ENCODE measurements at places on chromosomes 16 and 17.

GRCh38 chr16:86914876-86915717, 336.7 kb downstream of the FOXL1 start:
- DNase-seq: no peak

DNA sequence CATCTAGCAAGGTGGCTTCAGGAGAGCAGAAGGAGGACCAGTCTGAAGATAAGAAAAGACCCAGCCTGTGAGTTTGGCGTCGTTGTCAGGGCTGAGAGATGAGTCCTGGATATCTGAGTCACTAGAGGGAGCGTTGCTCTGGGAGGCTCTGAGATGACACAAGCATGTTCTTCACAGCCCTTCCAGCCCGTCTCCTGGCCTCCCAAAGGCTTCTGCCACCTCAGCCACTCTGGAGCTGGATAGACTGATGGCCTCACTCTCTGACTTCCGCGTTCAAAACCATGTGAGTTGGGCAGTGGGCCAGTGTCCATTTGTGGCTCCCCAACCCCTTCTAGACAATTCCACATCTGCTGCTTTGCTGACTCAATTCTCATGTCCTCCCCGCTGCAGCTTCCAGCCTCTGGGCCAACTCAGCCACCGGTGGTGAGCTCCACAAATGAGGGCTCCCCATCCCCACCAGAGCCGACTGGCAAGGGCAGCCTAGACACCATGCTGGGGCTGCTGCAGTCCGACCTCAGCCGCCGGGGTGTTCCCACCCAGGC, 2.3 kb downstream of the TGFB1I1 start:
- DNase-seq: no peak

DNA sequence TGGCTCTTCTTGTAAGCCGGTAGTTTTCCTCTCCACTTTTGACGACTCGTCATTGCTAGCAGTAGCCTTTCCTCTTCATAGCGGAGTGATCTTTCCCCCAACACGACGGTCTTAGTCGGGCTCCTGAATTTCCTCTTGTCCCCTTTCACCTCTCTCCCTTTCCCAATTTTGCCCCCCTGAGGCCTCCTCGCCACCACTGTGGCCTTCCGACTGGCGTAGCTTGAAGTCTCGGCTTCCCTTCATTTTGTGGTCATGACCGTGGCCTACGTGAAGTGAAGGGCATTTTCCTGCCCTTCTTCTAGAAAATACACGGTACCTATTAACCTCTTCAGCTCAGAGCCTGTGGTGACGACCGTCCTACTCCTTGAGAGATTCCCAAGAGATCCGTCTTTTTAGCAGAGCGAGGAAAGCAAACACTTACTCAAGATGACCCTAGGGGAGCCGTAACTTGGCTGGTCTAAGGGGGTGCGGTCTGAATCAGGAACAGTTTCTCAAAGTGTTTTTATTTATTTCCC, 787 bp downstream of the PRKAR1A start:
- no peak for DNase-seq

GRCh38 chr16:9311303-9311954, 220.0 kb downstream of the HAPSTR1 start:
- DNase-seq: no peak

GRCh38 chr17:39794249-39794970, 56.7 kb downstream of the GRB7 start:
- DNase-seq: no peak

DNA sequence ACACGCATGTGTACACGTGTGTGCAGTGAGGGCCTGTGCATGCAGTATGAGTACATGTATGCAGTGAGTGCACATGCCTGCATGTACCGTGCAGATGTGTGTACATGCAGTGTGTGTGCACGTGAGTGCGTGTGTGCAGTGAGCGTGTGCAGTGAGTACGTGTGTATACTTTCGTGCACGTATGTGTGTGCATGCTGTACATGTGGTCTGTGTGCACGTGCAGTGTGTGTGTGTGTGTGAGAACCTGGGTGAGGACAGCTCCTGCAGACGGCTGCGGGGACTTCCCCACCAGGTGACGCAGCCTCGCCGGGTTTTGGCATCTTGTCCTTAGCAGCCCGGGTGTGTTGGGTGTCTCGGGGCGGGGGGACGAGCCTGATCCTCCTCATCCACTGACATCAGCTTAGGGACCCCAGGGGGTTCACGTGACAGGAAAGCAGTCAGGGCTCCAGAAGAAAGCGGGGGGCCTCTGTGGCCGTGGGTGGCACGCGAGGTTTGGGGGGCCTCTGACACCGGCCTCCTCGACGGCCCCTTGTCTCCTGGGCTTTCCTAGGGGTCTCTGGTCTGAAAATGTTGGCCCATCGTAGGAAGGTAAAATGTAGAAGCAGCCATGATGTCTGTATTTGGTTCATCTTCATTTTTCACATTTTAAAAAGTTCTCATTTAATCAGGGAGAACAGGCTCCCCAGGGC, 119.6 kb upstream of the ZNF750 start:
- DNase-seq: no peak

DNA sequence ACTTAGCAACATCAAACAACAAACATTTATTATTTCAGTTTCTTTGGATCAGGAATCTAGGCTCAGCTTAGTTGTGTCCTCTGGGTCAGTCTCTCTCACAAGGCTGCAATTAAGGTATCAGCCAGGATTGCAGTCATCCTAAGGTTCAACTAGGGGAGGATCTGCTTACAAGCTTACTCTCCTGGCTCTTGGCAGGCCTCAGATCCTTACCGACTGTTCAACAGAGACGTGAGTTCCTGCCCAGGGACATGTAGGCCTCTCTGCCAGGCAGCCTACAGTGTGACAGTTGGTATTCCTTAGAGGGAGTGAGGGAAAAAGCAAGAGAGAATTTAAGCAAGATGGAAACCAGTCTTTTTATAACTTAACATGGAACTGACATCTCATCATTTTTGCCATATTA, 294.0 kb downstream of the ZFHX3 start:
- no peak for DNase-seq

DNA sequence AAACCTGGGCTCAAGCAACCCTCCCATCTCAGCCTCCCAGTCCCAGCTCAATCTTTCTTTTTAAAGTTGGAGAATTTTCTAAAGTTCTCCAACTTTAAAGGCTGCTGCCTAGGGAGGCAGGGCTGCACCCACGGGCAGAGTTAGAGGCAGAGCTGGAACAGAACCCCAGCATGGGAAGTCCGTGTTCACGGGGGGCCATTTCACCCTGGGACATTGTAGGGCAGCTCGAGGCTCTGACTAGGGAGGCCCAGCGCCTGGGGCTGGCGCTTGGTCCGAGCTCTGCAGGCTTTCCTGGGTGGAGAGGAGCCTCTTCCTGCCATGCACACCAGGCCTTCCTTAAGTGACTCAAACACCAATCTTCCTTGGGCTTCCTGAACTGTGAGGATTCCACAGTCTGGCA, 70.2 kb downstream of the CYLD start:
- DNase-seq: no peak

GRCh38 chr16:23930791-23931190, 95.0 kb downstream of the PRKCB start:
- DNase-seq: no peak

DNA sequence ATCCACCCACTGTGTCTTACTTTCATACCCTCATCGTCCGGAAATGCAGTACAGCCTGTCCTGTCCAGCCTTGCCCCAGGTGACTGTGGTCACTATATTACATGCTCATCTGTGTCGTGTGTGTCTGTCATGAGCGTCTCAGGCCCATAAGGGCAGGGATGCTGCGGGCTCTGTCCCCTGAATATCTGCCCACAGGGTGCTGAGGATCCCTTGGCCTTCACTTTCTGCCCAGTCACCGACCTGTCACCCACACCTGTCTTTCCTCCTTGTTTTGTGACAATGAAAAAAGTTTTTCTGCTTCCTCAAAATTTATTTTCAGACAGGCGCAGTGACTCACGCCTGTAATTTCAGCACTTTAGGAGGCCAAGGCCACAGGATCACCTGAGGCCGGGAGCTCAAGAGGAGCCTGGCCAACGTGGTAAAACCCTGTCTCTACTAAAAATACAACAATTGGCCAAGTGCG, 1.4 kb upstream of the CTRB1 start:
- no peak for DNase-seq

DNA sequence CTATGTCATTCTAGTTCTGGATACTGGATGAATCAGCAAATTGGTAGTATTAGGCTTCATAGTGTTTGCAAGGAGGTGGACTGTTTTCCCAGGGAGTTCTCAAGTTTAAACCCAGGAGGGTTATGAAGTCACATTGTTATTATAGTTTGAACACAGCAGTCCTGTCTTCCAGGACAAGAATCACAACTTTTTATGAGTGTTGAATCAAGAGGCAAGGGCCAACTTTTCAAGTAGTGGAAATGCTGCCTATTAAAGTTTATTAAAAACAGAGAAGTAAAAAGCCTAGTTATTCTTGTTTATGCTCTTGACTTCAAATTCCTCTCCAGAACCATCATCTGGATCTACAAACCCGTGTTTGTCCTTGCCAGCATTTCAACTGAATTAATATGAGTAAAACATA, 86.3 kb upstream of the GOT2 start:
- DNase-seq: no peak

- DNase-seq: no peak
These were observed 38.1 kb downstream of the MRTFB start for GRCh38 chr16:14109077-14109775.

GRCh38 chr17:77374170-77374936, 233.6 kb downstream of the SEC14L1 start:
- no peak for DNase-seq

- no peak for DNase-seq
These were observed 43.4 kb downstream of the CCDC42 start for GRCh38 chr17:8701221-8701620.
